T-helper 17 cell (primary cell): ENCODE measurements at places on chromosomes 16 and 17.

DNA sequence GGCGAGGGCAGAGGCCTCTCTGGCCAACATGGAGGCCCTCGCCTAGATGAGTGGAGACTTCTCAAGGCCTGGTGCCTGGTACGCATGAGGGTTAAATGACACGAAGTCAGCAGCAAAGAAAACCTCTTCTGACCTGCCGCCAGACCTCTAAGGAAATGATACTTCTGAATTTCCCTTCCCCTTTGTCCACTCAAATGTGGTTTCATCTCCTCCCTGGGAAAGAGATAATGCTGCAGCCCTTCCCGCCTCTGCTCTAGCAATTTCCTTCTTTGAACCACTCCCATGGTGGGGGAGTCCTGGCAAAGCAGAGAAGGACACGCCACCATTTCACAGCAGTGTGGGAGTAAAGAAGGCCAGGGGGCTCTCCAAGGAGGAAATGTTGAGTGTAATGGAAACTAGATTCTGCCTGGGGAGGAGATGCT, 65.7 kb upstream of the BCAR1 start:
- DNase-seq: no peak

GRCh38 chr17:48104440-48104839, 3.1 kb upstream of the SNX11 start:
- DNase-seq: no peak

GRCh38 chr16:23821875-23822688, 13.7 kb upstream of the PRKCB start:
- no peak for DNase-seq

DNA sequence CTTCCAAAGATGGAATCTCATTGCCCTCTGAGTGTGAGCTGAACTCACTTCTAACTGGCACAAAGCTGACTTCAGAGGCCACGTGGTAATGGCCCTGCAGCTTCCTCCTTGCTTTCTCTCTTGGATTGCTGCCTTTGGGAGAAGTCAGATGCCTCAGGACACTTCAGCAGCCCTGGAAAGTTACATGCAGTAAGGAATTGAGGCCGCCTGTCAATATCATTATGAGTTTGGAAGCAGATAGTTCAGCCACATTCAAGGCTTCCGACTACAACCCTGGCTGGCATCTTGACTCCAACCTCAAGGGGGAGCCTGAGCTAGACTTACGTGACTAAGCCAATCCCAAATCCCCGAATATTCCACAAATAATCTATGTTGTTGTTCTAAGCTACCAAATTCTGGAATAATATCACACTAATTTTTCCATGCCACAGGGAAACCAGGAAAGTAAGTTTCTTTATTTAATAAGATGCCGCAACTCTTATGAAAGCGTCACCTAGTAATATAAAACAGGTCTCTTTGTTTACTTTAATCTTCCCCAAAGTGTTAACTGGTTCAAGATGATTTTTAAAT, 13.6 kb downstream of the CEP20 start:
- DNase-seq: no peak

GRCh38 chr16:74718140-74718539, 17.5 kb upstream of the MLKL start:
- DNase-seq: no peak
